ENCODE measurements at places on chromosomes 2 and 18.

- no peaks in the 10 kb centered on the region for H3K4me1 ChIP-seq
- H3K27ac ChIP-seq = peak overlapping the region; percentile 62
- H3K36me3 ChIP-seq = no peaks in the 10 kb centered on the region
These were observed 43.5 kb downstream of the FBLN7 start for GRCh38 chr2:112181571-112182290.

DNA sequence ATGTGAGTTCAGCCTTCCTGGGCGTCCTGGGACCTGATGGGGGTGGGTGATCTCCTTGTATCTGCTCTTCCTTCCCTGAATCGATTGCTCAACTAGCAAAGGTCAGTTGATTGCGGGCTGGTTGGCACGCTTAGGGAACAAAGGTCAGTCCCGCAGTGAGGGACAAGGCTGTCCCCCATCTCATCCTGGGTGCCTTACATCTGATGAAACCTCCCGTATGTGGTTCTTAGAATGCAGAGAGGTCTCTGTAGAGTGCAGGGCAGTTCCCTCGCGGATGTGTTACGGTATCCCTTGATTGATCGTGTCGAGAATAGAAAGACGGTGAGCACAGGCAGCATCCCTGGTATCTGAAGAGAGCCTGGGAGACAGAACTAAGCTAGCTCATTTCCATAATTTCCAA is 56.4 kb upstream of the RBM44 start:
- peaks cover 33% of the 10 kb centered on the region for H3K36me3 ChIP-seq
- H3K4me3 ChIP-seq = no peak overlapping the region
- H3K27me3 ChIP-seq = no peaks in the 10 kb centered on the region
- peak overlapping the region; percentile 49 for H3K27ac ChIP-seq
- no peak for DNase-seq

DNA sequence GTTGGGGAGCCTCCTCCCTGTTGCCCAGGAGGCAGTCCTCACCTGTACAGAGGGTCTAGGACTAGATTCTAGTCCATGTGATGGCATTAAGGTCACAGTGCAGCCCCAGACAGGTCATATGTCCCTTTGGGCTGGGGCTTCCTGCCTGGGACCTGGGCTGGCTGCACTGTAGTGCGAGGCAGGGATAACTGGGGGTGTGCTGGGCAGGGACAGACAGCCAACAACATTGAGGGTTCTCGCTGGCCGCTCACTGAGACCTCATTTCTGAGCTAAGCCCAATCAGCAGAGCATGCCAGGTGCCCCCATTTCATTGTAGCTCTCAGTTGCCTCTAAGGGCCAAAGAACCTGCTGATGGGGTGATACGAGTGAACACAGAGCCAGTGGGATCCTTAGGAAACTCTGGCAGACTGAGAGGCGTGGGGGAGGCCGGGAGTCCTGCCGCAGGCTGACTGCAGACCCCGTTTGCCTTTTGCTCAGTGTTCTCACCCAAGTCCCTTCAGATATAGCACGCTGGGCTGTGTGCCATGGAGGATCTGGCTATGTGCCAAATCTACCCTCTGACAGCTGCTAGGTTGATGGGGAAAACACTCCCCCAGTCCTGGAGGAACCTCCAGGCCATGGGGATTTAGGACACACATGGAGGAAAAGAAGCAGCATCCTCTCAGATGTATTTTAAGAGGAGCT is 51.9 kb downstream of the DYSF start:
- no peak overlapping the region for H3K27ac ChIP-seq
- DNase-seq = peak; percentile 54
- H3K4me1 ChIP-seq = peaks cover 63% of the 10 kb centered on the region
- no peak overlapping the region for H3K4me3 ChIP-seq
- peaks cover 19% of the 10 kb centered on the region for H3K36me3 ChIP-seq

- no peaks in the 10 kb centered on the region for H3K36me3 ChIP-seq
- H3K4me1 ChIP-seq = no peaks in the 10 kb centered on the region
- H3K4me3 ChIP-seq = no peak overlapping the region
- no peak overlapping the region for H3K27ac ChIP-seq
These were observed 382.9 kb upstream of the CELF4 start for GRCh38 chr18:37948471-37948870.

- H3K36me3 ChIP-seq = no peaks in the 10 kb centered on the region
- no peaks in the 10 kb centered on the region for H3K27me3 ChIP-seq
- no peaks in the 10 kb centered on the region for H3K4me1 ChIP-seq
- H3K27ac ChIP-seq = no peak overlapping the region
- DNase-seq = no peak
These were observed 126.6 kb downstream of the UBE2E3 start for GRCh38 chr2:181106789-181107627.

DNA sequence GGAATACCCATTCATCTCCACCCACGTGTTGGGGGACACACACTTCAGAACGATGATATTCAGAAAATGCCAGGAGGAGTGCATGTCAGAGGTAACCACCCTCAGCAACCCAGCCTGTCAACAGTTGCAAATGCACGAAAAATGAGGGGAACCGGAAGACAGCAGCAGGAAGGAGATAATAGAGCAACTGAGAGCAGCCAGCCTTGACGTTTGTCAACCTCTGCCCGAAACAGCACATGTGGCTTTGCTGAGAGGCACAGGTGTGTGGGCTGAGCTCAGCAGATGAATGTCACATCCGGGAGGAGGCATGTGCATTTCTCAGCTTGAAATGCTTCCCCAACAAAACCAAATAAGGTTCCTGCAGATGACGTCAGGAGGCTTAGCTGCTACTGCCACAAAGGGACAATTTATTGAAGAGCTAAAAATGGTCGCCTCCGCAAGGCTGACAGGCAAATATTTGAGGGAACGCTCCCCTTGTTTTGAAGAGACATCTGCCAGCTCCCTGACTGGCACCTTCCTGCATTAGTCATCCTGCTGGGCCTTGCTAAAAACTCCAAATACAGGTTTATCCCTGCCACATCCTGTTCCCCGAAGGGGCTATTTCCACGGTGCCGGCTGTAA is 419.0 kb downstream of the NBAS start:
- H3K36me3 ChIP-seq = no peaks in the 10 kb centered on the region
- H3K4me3 ChIP-seq = no peak overlapping the region
- peak overlapping the region; percentile 46 for H3K27ac ChIP-seq
- H3K4me1 ChIP-seq = peaks cover 14% of the 10 kb centered on the region
- DNase-seq = peak; percentile 83
- H3K27me3 ChIP-seq = no peaks in the 10 kb centered on the region

GRCh38 chr2:139045524-139045923 is 265.3 kb upstream of the NXPH2 start:
- H3K27me3 ChIP-seq = no peaks in the 10 kb centered on the region
- DNase-seq = no peak
- no peaks in the 10 kb centered on the region for H3K4me1 ChIP-seq
- H3K4me3 ChIP-seq = no peak overlapping the region
- H3K36me3 ChIP-seq = no peaks in the 10 kb centered on the region

DNA sequence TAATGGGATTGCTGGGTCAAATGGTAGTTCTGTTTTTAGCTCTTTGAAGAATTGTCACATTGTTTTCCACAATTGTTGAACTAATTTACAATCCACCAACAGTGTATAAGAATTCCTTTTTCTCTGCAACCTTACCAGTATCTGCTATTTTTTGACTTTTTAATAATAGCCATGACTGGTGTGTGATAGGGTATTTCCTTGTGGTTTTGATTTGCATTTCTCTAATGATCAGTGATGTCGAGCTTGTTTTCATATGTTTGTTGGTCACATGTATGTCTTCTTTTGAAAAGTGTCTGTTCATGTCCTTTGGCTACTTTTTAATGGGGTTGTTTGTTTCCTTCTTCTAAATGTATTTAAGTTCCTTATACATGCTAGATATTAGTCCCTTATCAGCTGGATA is 322.3 kb downstream of the CDH2 start:
- H3K4me1 ChIP-seq = no peaks in the 10 kb centered on the region
- no peaks in the 10 kb centered on the region for H3K36me3 ChIP-seq
- no peak overlapping the region for H3K4me3 ChIP-seq
- DNase-seq = no peak
- H3K27me3 ChIP-seq = no peaks in the 10 kb centered on the region
- H3K27ac ChIP-seq = no peak overlapping the region

DNA sequence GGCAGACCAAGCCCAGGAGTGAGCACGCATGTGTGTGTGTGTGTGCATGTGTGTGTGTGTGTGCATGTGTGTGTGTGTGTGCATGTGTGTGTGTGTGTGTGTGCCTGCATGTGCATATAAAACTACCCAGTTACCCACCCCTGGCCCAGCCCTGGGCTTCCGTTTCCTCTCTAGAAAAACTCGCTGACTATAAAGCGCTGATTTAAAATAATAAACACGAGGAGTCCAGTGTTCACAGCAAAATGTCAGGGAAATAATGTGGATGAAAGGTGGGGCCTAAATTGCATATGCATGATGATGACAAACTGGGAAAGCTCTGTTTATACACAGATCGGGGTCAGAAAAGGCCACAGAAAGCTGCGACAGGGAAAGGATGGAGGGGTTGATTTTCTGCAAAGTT is 7.5 kb downstream of the ADCY3 start:
- no peak overlapping the region for H3K4me3 ChIP-seq
- no peaks in the 10 kb centered on the region for H3K27me3 ChIP-seq
- peaks cover 8% of the 10 kb centered on the region for H3K4me1 ChIP-seq
- H3K27ac ChIP-seq = no peak overlapping the region
- peaks cover 5% of the 10 kb centered on the region for H3K36me3 ChIP-seq

DNA sequence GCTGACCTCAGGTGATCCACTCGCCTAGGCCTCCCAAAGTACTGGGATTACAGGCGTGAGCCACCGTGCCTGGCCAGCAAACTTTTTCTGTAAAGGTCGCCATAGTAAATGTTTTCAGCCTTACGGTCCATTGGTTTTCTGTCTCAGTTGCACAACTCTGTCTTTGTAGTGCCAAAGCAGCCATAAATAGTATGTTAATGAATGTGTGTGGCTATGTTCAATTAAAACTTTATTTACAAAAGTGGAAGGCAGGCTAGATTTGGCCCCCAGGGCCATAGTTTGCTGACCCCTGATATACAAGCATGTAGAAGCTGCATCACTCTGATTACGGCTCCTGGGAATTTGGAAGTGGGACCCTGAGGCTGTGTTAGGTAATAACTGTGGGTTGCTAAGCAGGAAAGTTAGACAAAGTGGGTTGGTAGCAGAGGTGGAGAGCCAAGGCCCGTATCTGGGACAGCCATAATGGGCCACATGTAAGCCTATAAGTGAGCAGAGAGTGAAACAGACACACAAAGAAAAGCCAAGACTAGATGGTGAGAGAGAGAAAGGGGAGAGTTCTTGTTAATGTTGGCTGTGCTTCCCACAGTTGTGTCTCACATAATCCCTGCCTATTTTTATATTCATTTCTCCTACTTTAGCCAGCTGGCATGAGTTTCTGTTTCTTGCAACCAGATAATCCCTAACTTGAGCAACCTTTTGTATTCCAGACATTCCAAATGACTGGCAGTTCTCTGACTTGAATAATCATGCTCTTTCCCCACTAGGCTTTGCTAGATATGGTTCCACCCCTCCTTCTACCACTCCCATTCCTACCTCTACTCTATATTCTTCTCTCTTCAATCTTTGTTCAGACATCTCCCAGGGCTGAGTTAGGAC is 223.3 kb upstream of the STON1 start:
- no peaks in the 10 kb centered on the region for H3K27me3 ChIP-seq
- H3K27ac ChIP-seq = no peak overlapping the region
- H3K4me3 ChIP-seq = no peak overlapping the region
- H3K36me3 ChIP-seq = no peaks in the 10 kb centered on the region
- DNase-seq = no peak

GRCh38 chr2:214995926-214996670 is 142.3 kb downstream of the ABCA12 start:
- H3K27ac ChIP-seq = no peak overlapping the region
- no peaks in the 10 kb centered on the region for H3K27me3 ChIP-seq
- no peaks in the 10 kb centered on the region for H3K36me3 ChIP-seq

DNA sequence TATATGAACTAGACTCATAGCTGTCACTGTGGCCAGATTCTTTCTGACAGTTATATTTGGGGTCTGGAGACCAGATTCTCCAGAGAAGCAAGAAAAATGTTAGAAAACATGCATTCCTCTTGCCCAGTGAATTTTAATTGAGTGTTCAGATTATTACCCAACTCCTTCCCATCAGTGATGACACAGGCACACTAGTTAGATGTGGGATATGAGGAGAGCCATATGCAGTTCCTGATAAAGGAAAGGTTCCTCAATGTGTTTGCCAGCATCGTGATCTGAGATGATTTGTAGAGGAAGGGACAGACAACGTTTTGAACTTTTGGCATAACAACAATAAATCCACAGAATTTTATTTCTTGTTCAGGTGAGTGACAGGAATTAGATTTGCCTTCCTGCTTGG is 308.6 kb downstream of the PIEZO2 start:
- no peak overlapping the region for H3K27ac ChIP-seq
- no peaks in the 10 kb centered on the region for H3K4me1 ChIP-seq
- no peaks in the 10 kb centered on the region for H3K27me3 ChIP-seq
- DNase-seq = no peak
- H3K4me3 ChIP-seq = no peak overlapping the region

Data from spleen (tissue), 13 donors.